ENCODE measurements at places on chromosomes 2 and 18.
A peak's percentile ranks its signal among the peaks of the same experiment; 100 is the strongest.

DNA sequence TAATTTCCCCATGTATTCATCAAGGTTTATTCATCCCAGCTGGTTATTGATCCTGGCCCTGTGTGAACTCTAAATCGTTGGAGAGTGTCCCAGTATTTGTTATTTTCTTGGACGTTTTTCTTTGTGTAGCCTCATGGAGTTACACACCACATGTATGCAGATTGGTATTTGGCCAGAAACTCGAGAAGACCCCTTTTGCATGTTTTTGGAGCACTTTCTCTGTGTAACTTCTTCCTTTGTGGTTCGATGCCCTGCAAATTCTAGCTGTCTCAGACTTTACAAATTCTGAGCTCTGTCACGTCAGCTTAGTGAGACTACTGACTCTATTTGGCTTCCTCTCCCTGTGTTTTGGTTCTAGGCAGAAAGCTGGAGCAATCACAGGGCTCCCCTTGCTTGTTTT lies 198.7 kb downstream of the MCFD2 start:
- no peak for DNase-seq

- DNase-seq = no peak
Measured at GRCh38 chr2:215624423-215624829, 188.6 kb upstream of the FN1 start.

- DNase-seq = no peak
Measured at GRCh38 chr2:133948610-133949290, 305.1 kb upstream of the MGAT5 start.

GRCh38 chr18:47595831-47596501 lies 334.5 kb downstream of the SMAD2 start:
- peak; percentile 79 for DNase-seq

GRCh38 chr2:232927032-232927792 lies 57.1 kb downstream of the SNORC start:
- peak; percentile 74 for DNase-seq

DNA sequence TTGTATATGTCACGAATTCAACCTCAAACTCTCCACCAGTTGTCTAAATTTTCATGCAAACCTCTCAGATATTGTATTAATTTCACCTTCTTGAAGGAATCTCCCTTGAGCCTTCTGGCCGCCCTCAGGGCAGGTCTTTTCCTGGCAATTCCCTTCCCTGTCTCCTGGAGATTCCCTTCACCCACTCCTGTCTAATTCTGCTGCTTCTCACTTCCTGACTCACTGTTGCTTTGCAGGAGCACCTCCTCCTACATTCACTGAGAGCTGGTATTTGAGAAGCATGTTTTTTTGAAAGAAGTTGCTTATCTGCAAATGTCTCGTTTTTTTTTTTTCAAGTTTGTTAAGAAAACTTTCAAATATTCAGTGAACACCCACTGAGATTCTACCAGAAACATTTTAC lies 79.9 kb upstream of the OTOS start:
- no peak for DNase-seq

DNA sequence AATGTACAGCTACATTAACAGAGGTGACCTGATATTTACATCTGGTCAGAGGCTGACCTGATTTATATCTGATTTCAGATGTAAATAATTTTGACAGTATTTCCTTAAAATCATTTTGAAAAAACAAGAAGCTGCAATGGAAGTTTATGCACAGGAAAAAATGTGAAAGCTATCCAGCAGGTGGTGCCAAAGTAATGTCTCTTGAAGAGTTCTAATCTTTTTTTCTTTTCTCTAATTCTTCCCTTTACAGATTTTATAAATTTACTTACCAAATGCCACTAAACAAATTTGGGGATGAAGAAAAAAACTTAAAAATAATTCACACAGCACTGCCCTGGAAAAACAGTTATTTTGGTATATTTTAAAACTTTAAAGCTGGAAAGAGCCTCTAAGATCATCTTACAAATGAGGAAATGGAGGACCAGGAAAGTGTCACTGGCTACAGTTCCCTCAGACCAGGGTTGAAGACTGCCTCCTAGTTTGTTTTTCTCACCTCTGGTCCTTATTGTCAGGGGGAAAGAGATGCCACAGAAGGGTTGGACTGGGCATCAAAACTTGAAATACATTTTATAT lies 16.4 kb upstream of the FBLN7 start:
- DNase-seq = no peak

DNA sequence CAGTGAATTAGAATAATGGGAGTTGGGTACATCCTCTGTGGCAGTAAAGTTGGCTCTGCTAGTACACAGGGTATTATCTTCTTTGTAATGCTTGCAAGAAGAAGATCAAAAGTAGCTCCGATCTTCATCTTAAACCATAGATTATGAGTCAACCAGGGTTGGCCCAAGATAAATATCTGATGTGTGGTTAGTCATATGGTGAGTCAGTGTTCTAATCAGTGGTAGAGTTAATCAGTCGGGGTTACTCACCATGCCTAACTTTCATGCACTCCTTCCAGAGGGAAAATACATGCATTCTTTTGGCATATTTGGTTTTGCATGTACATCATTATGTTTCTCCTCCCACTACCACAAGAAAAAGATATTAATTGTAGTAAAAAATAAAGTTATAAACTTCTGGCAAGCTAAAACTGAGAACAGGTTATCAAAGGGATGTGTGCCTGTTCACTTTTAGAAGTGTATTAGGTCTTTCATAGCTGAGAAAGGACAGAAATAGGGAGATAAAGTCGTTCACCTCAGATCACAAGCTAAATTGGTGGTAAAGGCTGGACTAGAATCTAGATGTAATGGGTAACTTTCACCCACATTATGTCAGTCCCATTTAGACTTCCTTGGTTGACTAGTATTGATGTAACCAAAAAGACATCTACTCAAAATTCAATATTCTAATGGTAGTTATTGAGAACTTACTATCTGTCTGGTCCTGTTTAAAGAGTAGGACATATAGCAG lies 684.4 kb downstream of the IRS1 start:
- no peak for DNase-seq

GRCh38 chr2:119338272-119338671 lies 28.4 kb downstream of the C2orf76 start:
- no peak for DNase-seq

- no peak for DNase-seq
Measured at GRCh38 chr2:232260075-232260474, 118.5 kb upstream of the ALPP start.

GRCh38 chr2:88561646-88562388 lies 65.4 kb downstream of the EIF2AK3 start:
- DNase-seq = no peak

- DNase-seq = no peak
Measured at GRCh38 chr18:13380691-13381070, 162.1 kb downstream of the LDLRAD4 start.

DNA sequence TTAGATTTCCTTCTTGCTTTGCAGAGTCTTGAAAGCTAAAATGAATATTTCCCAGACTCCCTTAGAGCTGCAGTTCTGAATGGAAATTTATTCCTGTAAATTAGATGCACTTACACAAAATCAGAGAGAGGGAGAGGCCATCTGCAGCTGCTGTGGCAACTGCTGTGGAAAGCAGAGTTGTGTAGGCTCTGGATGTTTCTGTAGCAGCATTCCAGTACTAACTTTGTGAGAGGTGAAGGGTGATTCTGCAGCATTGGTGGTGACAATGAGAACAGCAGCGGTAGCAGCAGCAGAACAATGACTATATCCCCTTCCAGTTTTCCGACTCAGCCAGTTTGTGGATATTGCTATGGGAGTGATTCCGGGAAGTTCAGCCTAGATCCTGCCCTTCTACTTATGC lies 433.0 kb upstream of the REG3G start:
- DNase-seq = no peak

GRCh38 chr2:174585146-174585545 lies 12.5 kb downstream of the WIPF1 start:
- no peak for DNase-seq

- no peak for DNase-seq
Measured at GRCh38 chr2:52395912-52396311, 1364.0 kb upstream of the NRXN1 start.

DNA sequence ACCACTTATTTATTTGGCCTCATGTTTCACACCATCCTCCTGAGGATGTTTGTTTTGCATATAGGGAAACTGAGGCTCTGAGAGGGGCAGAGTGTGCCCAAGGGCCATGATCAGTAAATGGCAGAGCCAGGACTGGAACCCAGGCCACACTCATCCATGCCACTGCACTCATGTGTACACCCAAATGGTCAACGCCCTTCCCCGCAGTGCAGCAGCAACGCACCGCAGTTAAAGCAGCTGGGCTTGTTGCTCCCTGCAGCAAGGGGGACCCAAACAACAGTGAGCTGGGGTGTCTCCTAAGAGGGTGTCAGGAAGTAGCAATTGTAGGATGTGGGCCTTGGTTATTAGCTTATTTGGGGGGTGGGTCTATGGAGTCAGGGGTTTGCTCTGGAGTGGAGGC lies 36.6 kb downstream of the ZAP70 start:
- DNase-seq = no peak

GRCh38 chr2:241505086-241505780 lies 3.2 kb downstream of the STK25 start:
- DNase-seq = no peak

GRCh38 chr18:44733069-44733753 lies 52.5 kb downstream of the SETBP1 start:
- DNase-seq = no peak

DNA sequence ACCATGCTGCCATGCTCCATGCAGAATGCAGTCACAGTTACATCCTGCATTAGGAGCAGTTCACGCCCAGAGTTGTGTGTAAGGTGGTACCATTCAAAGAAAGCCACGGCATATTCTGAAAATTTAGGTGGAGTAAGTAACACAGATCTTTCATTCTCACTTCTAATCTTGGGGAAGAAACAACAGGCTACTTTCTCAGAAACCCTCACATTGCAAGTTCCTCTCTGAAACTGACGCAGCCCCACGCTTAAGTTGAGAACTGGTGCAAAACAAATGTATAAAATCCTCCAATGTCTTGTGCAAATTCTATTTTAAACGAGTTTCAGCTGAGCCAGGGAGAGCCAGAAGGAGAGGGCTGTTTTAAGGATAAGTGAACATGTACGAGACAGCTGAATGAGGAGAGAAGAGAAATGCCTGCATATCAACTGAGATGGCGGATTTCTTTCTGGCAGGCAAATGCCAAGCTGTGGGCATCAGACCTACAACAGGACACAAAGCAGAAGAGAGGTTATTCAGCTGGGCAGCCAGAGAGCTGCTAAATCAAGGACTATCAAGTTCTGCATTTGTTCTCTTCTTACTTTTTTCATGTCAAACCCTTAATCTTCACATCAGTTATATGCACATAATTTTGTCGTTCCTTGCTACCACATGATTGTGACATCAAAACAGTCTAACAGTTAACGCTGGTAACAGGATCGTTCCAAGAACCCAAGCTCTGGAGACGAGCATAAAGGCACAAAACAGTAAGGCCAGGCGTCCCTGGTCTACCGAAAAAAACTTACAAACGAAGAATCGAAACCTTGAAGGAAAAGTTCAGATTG lies 6.4 kb downstream of the ARL4C start:
- DNase-seq = no peak

GRCh38 chr18:49848115-49848514 lies 34.8 kb upstream of the ACAA2 start:
- DNase-seq = peak; percentile 9
